Stomach (tissue), 19 donors: ENCODE measurements at places on chromosomes 2 and 18. TPM values are rescaled to one million over a fixed set of nuclear protein-coding genes. Genes with fewer than 3 reads are reported as not detected.

UGT1A5 gene
- 13.0 TPM for total RNA-seq

ASXL3 gene
- total RNA-seq, result 7.2 TPM

RAB6D gene
- total RNA-seq, result not detected

ITGB6 gene
- 27.1 TPM for total RNA-seq

EHD3 gene
- 3.2 TPM for total RNA-seq

AOX1 gene
- 303 TPM for total RNA-seq

M1AP gene
- total RNA-seq, result not detected

NR4A2 gene
- total RNA-seq, result 7.7 TPM

DNA sequence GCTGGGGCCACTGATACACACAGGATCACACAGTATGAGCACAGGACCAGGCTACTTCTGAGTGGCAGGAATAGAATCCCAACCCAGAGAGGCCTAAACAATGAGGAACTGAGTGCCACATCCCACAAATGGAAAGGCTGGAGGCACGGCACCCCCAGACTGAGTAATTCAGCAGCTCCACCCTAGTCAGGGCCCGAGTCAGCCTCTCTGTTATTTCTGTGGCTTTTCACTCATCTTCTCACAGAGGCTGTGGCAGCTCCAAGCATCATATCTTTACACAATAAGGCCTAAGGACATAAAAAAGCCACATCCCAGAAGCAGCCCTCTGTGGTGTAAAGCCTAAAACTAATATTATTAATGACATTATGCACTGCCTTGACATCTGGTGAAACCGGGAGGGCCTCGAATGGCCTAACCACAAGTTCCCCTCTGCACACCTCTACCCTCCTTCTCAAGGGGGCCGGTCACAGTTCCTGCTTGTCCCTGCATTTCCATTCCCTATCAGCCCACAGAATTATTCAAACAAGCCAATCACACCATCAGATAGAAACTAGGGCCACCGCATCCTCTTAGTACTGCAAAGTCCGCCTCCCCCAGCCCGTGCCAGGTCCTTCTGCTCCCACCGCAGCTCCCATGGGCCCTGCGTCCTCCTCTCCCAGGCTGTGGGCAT, 12.5 kb upstream of the MAL start:
- no peak for DNase-seq

DNA sequence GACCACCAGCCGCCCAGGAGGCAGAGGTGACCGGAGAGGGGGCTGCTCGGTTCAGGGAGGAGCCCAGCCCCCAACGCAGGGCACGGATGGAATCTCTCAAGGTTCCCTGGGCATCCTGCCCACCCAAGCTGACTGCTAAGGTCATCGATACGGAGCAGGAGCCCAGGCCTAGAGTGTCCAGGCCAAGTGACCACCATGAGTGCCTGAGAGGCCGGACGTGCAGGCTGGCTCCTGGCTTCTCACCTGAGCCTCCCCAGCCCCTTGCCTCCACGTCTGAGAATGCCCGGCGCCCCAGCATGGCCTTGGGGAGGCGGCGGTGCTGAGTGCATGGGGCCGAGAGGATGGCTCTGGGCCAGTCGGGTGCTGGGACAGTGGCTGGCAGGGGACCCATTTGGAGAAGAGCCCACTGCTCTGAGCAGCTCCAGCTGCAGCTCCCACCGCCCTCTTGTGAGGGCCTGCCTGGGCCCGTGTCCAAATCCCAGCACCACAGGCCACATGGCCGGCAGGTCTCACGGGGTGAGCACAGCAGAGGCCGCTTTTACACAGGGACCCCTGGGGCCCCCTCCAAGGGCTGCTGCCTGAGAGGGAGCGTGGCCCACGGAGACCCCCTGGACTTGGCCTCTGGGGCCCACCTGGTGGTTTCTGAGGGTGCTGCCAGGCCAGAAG, 102.8 kb upstream of the CTDP1 start:
- DNase-seq, result peak; percentile 86

DNA sequence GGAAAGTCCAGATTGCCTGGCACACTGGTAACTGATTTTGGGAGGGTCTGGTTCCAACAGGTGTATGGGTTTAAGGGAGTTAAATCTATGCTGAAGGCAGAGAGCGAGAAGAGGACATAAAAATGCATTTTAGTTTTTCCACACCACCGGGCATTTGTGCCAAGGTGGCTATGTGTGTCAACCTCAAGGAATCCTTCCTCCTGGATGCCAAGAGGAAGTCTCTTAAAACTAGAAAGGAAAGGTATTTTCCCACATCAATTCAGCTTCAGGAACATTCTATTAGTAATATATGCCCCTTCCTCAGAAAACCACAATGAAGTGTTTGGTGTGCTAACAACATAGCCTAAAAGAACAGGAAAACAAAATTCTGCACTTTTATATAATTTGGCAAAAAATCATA, 5.4 kb upstream of the GAREM1 start:
- no peak for DNase-seq

GRCh38 chr18:52667463-52668065, 327.6 kb downstream of the DCC start:
- DNase-seq, result no peak

DNA sequence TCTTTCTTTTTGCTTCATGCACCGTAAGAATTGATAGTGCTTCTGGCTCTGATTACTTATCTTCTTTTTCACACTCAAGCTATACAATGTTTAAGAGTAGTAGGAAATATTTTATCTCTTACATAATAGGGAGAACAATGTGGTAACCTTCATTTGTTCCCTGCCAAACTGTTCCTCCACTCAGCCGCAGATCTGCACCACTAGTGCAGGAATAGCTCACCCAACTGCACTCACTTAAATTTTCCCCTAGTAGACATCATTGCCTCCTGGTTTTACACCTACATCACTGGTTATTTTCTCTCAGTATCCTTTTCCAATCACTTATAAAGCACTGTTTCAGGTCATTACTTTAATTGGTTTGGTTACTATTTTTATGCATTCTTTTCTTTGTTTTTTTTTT, 283.5 kb upstream of the ZNF804A start:
- no peak for DNase-seq

DNA sequence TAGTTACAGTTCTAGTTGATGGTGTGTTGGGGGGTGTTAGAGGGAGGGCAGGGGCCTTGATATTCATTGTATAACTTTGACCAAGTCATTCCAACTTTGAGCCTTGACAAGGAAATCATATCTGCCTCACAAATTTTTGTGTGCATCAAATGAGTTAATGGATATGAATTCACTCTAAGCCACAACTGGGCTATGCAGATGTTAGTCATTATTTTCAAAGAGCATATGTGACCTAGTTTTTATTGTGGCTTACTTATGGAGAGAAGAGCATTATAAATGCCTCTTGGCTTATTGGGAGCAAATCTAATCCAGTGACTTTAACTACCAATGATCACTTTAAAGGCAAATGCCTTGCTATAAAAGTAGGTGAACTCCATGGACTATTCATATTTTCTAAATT, 250.2 kb downstream of the LPIN1 start:
- DNase-seq, result no peak

DNA sequence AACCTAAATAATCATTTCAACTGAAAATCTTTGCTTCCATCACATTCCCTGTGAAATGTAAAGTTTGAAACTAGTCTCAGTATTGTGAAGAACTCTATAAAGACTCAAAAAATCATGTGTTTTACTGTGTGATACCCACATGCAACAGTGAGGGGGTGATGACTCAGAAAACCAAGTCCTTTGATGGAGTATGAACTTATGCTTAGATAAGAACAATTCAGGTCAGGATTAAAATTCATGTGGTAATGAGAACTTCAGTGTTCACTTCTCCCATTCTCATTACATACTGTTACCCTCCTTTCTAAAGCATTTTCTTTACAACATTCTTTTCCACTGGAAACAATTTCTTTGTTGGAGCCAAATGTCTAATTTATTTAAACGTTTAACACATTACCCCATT, 360.2 kb downstream of the FSIP2 start:
- no peak for DNase-seq

GRCh38 chr2:44947028-44947375, 5.5 kb downstream of the SIX3 start:
- DNase-seq, result no peak

DNA sequence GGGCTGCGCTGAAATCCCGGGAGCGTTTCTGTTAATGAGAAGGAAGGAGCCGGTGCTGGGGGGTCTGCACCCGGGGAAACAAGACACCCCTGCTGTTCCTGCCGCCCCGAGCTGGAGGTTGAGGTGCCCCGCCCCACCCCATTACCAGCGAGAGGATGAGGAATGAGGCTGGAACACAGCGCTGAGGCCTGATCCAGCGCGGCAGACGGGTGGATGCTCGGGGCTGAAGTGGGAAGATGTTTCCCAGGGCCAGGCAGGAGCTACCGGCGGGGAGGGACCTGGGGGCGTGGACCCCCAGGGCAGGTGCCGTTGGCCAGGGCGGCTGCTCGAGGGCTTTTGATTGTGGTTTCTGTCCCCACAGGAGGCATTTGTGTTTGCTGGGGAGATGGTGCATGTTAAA, 134.3 kb upstream of the CTDP1 start:
- DNase-seq, result no peak

DNA sequence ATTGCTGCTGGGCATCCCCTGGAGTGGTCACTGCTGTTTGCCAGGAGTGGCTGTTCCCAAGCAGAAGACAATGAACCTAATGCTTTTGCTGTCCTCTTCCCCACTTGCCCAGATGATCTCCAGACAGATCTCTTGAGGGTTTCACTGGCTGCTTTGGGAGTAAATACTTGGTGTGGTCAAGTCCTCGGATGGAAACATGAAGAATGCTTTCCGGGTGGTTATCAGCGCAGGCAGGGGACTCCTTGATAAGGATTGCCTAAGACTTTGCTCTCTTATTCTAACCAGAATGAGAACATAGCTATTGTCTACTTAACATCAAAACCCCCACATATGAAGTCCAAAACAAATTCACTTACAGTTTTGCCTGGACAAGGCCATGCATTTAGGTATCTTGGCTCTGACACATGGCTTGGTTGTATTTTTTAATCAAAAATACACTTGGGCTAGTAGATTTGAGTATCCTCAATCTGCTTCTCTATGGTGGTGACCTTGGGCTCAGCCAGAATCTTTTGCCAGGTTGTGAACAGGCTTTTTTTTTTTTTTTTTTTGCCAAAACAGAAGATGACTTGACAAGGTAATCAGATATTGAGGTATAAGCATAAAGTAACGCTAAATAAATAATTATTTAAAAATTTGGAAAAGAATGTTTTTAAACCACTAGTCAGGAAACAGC, 34.8 kb upstream of the MYO3B start:
- DNase-seq, result no peak

DNA sequence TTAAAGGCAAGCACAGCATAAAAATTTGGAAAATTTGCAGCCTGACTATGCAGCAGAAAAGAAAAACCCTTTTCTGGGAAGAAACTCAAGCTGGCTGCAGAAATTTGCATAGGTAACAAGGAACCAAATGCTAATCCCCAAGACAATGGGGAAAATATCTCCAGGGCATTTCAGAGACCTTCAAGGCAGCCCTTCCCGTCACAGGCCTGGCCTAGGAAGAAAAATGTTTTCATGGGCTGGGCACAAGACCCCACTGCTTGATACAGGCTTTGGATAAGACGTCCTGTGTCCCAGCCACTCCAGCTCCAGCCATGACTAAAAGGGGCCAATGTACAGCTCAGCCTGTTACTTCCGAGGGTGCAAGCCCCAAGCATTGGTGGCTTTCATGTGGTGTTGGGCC, 717.6 kb downstream of the TDRD15 start:
- no peak for DNase-seq

DNA sequence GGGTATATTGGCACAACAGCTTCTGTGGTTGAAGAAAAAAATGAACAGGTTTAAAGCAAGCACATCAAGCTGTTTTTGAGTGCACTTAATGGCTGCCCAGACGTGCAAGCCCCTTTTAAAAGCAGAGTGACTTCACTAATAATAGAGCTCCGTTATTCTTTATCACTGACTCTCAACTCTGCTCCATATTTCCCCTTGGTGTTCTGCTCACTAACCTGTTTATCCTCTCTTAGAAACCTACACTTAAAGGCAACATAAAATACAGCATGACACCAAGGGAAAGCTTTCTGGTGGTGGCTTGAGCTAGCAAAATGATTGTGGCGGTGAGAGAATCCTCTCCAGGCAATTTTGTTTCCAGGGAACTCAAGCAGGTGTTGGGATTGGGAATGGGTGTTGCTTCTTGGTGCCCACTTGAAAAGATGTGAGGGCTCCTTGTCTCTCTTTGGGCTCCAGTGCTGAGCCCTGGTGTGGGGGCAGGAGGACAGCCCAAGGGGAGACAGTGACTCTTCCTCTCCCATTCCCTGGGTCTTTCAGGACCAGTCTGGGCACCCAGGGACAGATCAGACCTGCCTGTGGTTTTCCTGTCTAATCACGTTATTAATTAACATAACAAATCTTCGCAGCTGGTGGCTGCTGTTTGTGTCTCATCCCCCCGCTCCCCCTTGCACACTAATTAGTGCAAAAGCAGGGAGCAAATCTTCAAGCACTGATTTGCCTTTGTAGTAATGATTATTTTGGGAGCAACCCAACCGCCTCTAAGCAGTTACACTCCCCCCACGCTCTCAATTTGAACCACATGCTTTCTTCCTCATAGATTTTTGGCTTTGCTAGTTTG, 289.4 kb upstream of the CXCR4 start:
- DNase-seq, result no peak

GRCh38 chr2:215833531-215834162, 179.7 kb downstream of the MREG start:
- DNase-seq, result no peak

DNA sequence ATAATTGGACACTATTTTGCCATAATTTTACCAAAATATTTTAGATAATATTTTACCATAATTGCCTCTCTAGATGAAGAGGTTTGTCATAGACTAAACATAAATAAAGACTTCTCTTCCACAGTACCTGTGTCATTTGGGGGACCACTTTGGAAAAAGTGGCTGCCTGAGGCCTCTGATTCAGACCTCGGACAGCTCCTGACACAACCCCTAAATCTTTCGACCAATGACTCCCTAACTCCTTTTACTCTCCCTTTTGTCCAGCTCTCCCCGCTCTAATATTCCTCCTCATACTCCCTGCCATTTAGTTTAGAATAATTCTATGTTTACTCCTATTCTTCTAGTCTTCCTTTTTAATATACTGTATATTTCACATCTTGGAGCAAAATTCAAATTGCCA, 36.0 kb upstream of the UBE2E3 start:
- no peak for DNase-seq

GRCh38 chr2:107036293-107036692, 150.3 kb upstream of the ST6GAL2 start:
- DNase-seq, result no peak

GRCh38 chr2:232113821-232114220, 152.3 kb downstream of the DIS3L2 start:
- DNase-seq, result no peak

DNA sequence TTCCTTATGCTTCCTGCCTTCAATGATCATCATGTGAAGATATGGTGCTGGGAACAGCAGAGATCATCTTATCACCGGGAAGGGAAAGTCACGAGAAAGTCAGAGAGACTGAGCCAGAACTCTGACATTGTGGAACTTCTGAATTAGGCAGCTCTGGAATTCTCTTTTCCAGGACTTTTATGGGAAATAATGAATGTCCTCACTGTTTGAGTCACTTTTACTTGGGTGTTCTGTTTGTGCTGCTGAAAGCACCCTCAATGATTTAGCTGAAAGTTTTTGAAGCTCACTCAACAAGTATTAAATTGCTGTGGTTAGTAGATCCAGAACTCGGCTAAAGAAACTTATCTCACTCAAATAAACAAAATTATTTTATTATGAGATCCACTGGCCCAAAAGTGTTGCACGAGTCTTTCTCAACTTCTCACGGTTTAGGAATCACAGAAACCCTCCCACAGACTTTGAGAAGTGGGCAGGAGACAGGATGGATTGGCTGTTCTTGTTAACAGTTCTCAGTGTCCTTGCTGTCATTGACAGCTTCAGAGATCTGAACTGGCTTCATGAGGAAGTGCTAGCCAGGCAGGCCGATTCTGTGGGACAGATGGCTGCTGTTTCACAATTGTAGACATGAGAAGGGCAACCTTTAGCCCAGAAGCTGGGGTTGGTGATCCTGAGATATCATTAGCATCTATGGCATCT, 26.4 kb upstream of the ATRAID start:
- DNase-seq, result no peak
